ENCODE measurements at places on chromosomes 2 and 18.

DNA sequence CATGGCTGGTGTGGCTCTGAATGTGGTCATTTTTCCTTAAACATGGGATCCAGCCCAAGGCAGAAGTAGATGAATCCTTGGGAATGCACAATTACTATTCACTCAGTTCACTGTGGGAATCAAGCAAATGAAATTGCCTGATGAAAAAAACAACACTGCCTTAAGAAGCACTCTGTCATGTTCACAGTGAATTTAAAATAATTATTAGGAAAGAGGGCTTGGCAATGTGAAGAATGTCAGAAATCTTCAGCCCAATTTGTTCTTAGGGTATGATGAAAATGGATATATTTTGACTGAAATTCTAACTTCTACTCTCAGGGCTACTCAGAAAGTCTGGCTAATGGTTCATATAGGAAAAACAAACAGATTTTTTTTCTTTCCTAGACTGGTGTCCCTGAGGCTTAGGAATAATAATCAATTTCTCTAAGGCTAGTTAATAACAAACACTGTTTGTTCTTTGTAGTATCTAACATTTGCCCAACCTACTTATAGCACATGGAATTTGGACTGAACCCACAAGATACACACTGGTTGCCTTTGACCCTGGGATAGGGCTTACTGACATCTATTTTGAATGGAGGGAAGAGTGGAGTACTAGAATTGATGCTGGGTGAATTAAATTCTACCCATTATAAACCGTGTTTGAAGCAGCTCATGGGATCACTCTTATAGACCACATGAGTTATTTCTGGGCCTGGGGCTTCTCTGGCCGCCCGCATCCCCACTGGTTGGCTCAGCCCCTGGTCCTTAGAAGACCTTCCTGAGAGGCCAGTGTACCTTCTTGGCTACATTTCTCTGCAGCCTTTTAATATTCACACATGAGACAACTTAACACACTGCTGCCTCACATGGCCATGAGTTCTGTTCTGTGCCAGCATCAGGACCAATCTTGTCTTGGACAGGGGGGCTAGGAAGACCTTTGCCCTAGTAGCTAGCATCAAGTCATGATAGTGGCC is 8.3 kb upstream of the MRPL33 start:
- no peak for DNase-seq

DNA sequence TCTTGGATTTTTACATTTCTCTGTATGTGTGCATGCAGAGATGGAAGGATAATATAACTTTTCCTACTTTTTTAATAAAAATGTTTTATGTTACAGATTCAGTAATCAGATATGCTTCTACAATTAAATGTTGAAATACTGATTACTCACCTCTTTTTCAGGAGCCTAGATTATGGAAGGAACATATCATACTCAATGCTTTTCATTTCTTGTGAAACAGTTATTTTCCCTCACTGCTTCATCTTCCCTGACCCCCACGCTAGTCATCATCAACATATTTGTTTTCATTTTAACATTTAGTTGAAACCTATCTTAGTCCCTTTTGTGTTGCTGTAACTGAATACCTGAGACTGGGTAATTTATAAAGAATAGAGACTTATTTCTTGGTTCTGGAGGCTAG is 190.7 kb downstream of the WDR7 start:
- no peak for DNase-seq

DNA sequence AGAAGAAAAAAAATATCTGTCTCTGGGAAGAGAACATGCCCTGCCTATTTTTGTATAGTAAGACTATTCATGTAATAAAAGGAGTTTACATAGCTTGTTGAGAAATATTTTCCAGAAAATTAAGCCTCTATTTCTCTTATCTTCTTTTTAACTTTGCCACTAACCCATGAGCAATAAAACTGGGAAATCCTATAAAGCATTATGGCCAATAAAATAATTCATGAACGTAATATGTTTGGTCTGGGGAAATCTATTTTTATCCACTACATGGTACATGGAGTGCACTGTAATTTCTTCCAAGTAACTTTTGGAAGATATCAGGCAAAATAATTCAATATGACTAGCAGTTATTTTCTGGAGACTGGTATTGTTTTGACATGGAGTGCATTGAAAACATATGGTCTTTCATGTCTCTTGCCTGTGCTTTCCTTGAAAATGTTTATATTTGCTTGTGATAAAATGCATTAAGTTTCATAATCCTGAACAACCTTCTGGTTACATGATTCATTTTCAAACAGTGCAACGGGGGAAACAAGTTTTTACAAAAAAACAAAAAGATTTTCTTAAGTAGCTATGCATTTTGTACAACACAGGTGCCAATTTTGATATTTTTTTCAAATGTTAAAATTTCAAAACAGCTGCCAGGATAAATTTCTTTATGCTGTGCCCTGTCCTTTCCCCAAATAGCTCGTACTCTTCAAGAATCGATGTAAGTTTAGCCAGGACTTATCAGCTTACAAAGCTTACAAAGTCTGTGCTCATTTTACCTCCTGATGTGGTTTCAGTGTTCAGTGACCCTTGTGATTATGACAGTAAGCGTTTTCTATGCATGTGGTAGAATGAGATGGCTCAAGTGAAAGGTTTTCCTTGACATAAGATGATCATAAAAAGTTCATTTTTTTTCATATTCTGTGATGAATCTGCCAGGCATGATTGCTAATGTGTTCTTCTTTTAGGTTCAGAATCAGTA is 194.5 kb downstream of the UBE2E3 start:
- DNase-seq: peak; percentile 41

DNA sequence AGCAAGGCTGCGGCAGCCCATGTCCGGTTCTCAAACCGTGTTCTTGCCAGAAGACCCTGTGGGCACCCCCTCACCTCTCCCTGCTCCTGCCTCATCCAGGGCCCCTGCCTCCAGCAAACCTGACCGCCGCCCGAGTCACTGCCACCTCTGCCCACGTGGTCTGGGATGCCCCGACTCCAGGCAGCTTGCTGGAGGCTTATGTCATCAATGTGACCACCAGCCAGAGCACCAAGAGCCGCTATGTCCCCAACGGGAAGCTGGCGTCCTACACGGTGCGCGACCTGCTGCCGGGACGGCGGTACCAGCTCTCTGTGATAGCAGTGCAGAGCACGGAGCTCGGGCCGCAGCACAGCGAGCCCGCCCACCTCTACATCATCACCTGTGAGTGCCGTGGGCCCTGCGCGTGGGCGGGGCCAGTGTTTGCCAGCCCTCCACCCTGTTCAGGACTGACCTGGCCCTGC is 32.2 kb downstream of the MTERF4 start:
- no peak for DNase-seq

- DNase-seq: no peak
Observed at GRCh38 chr2:122610948-122611609, 855.6 kb downstream of the TSN start.

DNA sequence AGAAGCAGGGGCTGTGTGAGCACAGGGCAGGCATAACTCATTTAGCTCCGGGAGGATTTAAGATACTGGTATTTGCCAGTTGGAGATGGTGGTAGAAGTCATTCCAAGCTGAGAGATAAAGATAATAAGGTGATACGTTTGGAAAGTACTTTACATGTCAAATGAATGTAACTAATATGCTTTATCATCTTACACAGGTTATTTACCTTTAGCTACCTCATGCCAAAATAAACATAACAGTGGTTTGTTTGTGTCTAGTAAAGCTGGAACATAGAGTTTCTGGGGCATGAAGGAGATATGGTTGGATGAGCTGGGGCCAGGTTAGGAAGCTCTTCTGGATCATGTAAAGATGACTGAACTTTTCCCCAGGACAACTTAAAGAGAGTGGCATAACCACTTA is 126.9 kb upstream of the PIK3C3 start:
- DNase-seq: peak; percentile 53

GRCh38 chr2:207784898-207785297 is 15.2 kb upstream of the FZD5 start:
- no peak for DNase-seq

GRCh38 chr2:201837824-201838431 is 31.6 kb downstream of the CDK15 start:
- DNase-seq: no peak

- DNase-seq: no peak
Observed at GRCh38 chr2:128801576-128801975, 482.9 kb upstream of the HS6ST1 start.

DNA sequence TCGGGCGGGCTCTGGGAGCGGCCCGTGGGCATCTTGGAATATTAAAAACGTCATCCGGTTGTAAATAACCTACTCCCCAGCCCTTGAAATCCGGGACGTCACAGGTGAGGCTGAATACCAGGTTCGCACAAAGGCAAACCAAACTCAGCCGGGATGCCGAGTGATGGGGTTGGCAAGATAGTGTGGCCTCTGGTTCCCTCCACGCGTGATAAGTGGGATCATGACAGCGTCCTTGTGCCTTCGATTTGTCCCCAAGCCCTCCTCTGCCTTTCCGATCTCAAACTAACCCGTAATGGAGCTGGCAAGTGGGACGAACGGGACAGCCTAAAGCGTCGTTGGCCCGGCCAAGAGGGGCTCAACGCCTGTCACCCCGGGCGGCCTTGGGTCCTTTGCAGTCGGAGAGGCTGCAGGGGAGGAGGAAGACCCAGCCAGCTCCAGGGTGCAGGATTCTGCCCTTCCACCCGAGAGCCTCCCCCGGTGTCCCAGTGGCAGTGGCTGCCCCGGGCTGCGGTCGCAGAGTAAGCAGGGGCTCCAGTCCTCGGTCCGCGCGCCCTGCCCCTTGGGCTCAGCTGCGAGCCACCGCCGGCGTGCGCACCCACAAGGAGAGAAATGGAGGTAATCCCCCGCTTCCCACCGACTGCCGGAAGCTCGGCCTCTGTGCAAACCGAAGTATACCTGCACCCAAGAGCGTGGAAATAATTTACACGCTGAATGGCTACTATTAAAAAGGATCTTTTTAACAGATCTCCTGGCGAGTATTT is 13.4 kb upstream of the PAX3 start:
- DNase-seq: peak; percentile 39

All from kidney (tissue), 22 donors.